AG09309 (cell line): ENCODE measurements at places on chromosomes 4 and X.

DNA sequence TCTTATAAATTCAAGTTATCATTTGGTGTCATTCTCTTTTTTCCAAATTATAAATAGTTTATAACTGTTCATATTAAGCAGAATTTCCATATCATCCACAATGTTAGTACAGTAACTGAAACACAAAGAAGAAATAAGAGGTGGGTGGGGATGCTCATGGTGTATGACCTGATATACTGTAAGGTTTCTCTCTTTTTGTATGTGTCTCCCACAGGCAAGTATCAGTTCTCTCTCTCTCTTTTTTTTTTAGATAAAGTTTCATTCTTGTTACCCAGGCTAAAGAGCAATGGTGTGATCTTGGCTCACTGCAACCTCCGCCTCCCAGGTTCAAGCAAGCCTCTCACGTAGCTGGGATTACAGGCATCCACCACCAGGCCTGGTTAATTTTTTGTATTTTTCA lies 43.7 kb upstream of the UGT2A3 start:
- no peak for DNase-seq

GRCh38 chr4:81896936-81897335 lies 425.2 kb upstream of the RASGEF1B start:
- DNase-seq, result no peak

DNA sequence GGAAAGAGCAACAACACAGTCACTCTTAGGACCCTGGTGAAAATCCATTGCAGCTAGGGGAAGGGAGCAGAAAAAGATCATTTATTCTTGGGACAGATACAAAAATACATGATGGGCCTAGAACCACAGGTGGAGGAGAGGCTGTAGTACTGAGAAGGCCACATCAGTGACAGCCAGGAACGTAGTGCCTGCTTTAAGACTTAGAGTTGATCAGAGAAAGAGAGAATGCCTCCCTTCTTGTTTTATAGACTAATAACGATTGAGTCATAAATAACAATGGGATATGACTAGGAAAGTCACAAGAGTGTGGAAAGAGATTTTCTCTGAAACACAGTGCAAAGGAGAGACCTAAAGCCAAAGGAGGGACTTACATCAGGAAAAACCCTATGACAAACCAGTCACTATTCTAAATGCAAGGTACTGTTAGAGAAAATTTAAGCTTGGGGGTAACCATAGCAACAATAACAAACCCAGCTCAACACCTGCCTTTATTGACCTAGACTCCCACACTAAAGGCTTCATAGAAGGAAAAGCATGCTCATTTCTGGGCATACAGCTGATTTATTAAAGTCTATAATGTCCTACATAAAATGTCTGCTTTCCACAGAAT lies 1015.0 kb upstream of the GRID2 start:
- no peak for DNase-seq

DNA sequence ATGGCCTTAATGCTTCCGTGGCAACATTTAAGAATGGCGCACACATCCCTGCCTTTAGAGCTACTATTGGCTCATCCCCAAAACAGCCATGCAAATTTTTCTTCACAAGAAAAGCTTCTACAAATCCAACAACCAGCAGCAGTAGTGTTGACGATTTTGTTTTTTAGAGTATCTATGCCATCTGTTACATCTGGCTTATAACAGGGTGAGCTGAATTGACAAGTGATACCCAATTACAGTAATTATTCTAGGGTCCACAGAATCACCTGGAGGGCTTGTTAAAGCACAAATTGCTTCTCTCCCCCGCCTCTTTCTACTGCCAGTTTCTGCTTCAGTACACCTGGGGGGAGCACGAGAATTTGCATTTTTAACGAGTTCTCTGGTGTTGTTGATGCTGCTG lies 34.1 kb downstream of the DCHS2 start:
- DNase-seq, result no peak

DNA sequence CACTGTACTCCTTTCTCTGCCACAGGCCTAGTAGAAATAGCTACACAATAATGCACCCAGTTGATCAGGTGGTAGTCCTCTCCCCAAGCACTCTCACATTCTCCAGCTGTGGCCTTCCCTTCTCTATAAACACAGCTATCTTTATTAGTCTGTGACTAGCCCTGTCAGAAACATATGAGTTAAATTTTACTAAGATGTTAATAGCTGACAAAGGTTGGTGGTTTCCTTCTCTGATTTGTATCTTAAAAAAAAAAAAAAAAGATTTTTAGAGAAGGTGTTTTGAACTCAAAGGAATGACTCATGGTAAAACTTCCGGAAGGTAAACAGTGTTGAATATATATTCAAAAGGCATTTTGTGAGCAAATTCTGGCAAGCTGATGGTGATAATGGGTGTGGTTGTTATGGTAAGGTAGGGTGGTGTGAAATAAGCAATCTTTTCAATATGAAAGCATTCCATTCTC lies 327.4 kb downstream of the PPP3CA start:
- DNase-seq, result no peak

GRCh38 chr4:119550857-119551532 lies 77.6 kb downstream of the PDE5A start:
- DNase-seq, result no peak

DNA sequence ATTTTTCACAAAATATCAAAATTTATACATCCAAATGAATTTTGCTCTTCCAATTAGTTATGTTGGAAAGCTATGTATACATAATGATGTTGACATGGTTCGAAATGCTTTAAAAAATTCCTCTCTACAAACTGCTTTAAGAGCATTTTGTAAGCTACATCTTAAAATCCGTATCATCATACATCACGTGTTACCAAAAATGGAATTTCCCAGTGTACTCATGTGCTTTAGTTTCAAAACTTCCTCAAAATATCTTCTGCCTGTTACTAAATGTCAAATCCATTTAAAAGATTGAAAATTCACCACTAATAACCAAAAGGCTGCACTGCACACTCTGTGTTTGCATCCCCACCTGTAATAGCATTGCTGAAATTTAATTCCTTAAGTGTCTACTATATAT lies 87.9 kb downstream of the WDFY3 start:
- DNase-seq, result no peak

DNA sequence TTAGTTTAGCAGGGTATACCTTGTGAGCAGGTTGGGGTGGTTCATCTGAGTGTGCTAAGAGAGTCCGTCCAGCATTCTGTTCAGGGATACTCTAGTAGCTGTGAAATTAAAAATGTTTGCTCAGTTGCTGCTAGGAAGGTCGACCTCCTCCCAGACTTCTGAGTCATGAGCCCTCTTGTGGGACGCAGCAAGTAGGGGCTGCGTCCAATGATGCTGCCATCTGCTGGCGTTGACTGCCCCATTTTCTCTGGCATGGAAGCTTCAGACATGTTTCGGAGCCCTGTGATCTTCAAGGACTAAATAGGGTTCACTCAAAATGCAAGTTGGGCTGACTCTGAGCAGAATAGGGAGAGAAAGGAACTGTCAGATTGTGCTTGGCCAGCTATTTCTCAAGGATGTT lies 201.0 kb upstream of the ARSJ start:
- DNase-seq, result peak; percentile 41

DNA sequence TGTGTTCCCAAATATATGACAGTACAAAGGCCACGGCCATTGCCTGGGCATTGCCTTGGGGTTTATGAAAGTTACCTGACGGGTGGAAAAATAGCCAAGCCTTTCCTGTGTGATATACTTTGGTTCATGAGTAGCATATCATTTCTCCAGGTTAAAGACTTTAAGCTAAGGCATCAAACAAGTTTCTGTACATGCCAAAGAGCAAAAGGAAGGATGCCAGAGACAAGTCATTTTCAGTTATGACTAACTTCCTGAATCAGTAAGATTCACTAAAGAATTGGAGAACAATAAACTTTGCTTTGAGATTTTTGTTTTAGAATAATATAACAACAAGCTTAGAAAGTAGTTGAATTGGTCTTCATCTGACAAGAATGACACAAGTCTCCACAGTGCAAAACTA lies 9.7 kb upstream of the GUF1 start:
- DNase-seq, result no peak

DNA sequence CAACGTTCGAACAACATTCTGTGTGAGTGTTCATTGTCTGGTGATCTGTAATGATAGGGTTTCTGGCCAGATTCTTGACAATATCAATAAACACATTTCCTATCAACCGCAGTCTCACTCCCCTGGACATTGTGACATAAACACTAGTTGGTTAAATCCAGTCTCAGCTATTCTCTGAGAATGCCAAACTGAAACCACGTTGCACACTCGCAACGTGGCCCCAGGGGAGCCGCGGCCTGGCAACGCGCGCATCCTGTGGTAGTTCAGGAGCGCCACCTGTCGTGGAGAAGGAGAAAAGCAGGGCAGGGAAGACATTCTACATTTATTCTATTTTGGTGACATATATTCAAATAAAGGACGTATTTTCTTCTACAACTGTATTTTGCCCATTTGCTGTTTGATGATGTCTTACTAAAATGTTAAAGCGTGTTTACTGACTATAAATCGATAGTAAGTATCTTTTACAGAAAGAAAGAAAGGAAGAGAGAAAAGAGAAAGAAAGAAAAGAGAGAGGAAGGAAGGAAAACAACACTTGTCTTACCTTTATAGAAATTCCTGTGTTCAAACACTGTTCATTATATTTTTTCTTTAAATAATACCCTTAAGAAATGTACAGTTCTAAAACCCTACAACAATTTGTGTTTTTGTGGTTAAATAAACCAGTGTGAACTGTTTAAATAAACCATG lies 738.3 kb upstream of the FRG1 start:
- DNase-seq, result peak; percentile 72

GRCh38 chr4:183327827-183328226 lies 5.6 kb upstream of the CLDN24 start:
- DNase-seq, result no peak

DNA sequence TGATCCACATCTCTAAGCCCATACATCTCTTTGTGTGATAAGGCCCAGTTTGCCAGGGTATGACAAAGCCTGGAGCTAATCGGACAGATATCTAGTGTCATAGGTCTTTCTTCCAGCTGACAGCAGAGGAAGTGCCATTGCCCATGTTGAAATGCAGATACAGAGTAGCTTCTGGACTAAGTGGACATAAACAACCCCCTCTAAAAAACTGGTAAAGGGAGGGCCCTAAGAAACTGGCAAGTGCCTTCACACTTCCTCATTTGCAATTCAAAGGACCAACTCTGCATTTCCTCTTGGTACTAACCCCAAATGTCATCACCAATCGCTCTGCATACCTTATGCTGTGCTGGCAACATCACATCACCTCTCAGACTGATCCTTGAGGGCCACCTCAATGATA lies 20.8 kb downstream of the ARHGEF6 start:
- DNase-seq, result no peak

- no peak for DNase-seq
Measured at GRCh38 chr4:111542056-111542455, 603.2 kb upstream of the FAM241A start.

GRCh38 chr4:89319756-89320155 lies 12.2 kb upstream of the GPRIN3 start:
- no peak for DNase-seq

GRCh38 chrX:47593522-47593921 lies 11.3 kb downstream of the TIMP1 start:
- DNase-seq, result no peak

DNA sequence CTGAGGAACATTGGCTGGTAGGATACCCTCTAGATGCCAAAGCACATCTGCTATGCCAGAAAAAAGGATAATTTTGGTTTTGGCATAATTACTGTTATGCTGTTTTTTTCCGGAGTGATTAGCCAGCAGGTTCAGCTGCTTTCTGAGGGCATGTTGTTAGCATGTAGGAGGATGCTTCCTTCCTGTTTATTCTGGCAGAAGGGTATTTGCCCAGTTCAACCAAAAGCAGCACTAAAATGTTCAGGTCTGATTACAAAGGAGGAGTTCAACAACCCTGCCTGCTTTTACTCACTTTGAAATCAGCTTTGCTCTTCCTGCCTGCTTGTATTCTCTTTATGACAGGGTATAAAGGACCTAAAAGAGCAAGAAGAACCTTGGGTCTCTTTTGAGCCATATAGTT lies 21.9 kb downstream of the ERCC6L start:
- no peak for DNase-seq

DNA sequence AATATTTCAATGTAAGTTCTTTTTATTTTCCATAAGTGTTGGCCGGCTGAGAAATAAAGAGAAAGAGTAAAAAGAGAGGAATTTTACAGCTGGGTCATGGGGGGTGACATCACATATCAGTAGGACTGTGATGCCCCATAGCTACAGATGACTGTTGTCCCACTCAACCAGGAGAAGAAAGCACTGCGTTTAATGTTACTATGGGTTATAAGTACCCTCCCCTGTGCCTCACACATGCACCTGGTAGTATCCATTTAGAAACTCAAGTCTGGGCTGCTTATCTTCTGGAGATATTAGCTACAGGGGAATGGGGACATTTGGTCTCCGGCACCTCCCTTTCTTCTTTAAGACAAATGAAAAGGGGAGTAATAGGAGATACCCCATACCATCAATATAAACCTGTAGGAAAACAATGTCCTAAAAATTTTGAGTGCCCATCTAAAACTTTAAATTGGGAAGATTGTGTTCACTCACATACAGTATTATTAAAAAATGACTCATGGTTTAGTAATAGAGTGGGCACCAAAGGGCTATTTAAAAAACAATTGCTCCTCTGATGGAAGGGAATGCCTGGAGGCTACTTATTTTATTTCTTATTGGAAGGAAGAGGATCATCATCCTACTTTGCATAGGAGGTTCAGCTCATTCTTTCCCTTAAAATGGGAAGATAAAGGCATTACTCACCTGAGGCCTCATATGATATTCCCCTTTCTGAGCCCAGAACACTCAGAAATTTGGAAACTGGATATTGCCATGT lies 18.2 kb downstream of the UGT2B11 start:
- no peak for DNase-seq

DNA sequence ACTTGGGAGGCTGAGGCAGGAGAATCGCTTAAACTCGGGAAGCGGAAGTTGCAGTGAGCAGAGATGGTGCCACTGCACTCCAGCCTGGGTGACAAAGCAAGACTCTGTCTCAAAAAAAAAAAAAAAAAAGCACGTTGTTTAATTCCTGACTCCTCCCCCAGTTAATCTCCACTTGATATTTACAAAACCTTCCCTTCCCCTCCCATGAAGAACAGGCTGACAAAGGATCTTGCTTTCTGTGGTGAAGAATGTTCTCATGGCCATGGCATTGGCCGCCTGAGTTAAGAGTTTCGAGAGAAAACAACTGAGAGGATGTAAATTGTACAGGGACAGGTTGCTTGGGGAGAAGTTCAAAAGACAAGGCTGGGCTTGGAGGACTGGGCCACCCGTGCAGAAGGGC lies 168.2 kb upstream of the BCOR start:
- DNase-seq, result no peak

DNA sequence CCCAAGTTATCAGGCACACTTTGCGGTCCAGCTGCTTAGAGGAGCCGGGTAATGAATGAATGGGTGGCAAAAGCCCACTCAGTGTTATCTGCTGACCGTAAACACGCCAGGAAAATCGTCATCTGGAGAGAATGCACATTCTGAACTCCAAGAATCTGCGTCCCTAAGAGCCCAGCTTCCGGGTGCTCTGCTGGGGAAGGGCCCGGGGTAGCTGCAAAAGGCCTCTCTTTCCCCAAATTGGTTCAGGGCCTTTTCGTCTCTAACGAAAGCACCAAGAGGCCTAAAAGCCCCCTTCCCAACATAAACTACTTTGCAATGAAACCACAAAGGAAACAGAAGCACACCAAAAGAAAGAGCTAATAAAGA lies 1.6 kb upstream of the SFRP2 start:
- no peak for DNase-seq

- no peak for DNase-seq
Measured at GRCh38 chrX:110877326-110877725, 81.7 kb upstream of the CHRDL1 start.
